ENCODE measurements at places on chromosomes 16 and 17.

DNA sequence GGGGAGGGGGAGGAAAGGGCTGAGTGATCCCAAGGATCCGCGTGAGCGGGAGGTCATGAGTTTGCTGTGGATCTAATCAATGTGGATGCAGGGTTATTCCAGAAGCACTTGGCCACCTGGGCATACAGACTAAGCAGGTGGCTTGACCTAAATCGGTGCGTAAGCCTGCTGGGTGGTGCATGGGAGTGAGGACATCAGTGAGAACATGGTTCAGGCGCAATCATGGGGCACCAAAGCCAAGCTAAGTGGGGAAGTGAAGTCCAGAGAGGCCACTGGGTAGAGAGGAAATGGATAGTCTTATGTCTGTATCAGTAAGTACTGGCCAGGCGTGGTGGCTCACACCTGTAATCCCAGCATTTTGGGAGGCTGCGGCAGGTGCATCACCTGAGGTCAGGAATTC lies 18.9 kb upstream of the MFSD6L start:
- DNase-seq = peak; percentile 36

DNA sequence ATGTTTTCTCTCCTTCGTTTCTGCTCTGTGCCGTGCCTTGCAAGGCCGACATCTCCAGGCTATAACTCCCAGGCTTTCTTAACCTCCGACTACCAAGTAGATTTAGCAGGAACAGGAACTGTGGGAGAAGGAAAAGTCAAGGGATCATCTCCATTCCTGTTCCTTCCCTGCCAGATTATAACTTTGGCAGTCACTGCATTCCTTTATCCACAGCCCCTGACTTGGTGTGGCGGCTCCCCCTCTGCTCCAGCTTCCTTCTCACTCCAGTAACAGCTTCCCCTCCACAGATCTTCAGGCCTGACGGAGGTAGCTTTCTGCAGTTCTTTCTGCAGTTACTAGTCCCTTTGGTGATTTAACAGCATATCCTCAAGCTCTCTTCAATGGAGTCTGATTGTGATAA lies 234.6 kb upstream of the MON1B start:
- no peak for DNase-seq

DNA sequence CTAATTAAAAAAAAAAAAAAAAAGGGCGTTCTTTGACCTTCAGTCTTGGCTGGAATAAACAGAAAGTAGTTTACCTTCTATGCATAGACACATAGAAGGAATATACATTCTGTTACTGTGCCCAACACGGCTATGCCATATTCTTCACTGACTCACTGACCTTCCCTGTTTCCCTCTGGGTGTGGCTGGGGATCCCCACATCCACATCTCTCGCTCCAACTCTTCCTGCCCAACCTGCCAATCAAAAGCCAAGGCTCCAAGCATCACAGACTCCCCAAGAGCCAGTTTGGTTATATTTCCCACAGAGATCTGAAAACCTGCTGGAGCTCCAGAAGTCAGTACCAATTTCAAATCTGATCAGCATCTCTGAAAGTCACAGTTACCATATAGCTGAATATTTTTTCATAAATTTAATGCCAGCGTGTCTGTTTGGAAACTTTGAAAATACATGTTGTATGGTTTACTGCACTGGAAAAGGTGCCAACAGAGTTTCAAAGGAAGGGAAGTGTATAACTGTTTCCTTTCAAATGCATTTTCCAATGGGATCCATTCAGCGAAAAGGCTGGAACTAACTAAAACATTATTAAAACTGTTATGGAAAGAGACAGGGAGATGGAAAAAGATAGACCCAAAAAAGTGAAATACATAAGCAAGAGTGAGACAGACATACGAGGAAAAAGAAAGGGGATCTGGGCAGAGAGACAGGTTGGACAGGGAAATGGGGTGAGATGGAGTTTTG lies 91.8 kb downstream of the SMG6 start:
- no peak for DNase-seq

GRCh38 chr17:6327007-6327406 lies 107.9 kb downstream of the AIPL1 start:
- DNase-seq = no peak

- DNase-seq = no peak
Observed at GRCh38 chr17:8868092-8868491, 618 bp upstream of the PIK3R6 start.

- no peak for DNase-seq
Observed at GRCh38 chr16:64408699-64409098, 713.2 kb downstream of the CDH11 start.

- no peak for DNase-seq
Observed at GRCh38 chr16:57303910-57304168, 19.4 kb upstream of the PLLP start.

All from ecto neural progenitor cell (in vitro differentiated cells).